ENCODE measurements at places on chromosomes 6 and 20.

DNA sequence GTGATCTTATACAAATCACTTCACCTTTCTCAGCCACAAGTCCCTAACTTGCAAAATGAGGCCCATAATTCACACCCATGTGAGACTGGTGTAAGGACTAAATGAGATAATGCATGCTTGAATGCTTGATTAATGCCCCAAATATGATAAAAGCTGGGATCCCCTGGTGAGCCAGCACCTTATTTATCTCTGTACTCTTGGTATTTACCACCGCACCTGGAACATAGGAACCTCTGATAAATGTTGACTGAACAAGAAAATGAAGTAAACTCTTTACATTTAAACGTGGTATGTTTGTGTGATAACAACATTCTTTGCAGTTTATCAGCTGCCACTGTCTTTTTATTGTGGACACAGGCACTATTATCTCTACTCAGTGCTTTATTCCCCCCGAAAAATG is 2.5 kb upstream of the APOBEC2 start:
- no peak for DNase-seq

- no peak for DNase-seq
Observed at GRCh38 chr6:109743739-109744138, 52.6 kb downstream of the FIG4 start.

GRCh38 chr20:46963758-46964617 is 69.3 kb downstream of the EYA2 start:
- DNase-seq = no peak

- DNase-seq = no peak
Observed at GRCh38 chr6:141370438-141370837, 762.3 kb upstream of the GJE1 start.

DNA sequence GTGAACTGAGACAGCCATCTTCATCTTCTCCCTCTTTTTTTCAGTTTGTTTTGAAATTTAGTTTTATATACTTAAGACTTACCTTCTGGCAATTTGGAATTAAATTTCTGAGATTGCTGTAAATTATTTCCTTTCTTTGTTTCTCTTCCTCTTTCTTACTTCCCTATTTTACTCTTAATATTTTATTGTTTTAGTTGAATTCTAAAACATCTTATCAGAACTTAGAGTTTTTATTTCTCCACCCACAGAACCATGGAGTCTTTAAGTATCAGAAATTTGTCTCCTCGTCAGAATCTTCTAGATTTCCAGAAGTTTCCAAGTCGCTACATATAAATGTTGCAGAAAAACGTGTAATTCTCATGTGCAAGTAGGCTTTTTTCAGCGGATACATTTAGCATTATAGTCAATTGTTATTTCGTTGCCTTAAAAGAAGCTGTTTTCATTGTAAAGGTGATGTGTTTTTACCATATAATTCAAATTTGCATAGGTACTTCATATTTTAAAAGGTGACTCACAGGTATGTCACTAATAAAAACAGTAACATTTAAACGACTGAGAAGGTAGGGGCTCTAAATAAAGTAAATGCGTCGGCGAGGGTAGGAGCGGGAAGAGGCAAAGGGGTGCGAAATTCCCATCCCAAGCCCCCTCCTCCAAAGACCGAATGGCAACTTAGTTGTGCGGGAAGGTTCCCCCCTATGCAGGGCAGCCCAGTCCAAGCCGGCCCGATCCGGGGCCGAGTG is 866 bp upstream of the MYO6 start:
- no peak for DNase-seq

- DNase-seq = no peak
Observed at GRCh38 chr20:13274275-13274861, 53.3 kb downstream of the ISM1 start.

GRCh38 chr20:34190679-34191090 is 50.5 kb upstream of the ASIP start:
- DNase-seq = peak; percentile 22

DNA sequence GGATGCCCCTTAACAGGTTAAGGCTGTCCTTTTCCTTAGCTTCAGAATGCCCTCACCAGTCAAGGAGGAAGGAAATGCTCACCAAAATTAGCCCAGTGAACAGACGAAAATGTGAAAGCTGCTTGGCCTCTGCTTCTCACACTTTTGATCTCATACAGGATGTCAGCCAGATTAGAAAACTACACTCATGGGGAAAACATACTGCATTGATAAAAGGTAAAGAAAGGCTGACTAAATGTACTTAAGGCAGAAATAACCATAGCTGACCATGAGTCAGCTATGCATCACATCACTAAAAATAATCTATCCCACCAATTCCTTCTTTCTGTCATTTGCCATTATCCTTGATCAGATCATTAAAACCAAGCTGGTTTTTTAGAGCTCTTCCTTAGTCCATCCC is 198.4 kb upstream of the TENT5A start:
- DNase-seq = no peak

DNA sequence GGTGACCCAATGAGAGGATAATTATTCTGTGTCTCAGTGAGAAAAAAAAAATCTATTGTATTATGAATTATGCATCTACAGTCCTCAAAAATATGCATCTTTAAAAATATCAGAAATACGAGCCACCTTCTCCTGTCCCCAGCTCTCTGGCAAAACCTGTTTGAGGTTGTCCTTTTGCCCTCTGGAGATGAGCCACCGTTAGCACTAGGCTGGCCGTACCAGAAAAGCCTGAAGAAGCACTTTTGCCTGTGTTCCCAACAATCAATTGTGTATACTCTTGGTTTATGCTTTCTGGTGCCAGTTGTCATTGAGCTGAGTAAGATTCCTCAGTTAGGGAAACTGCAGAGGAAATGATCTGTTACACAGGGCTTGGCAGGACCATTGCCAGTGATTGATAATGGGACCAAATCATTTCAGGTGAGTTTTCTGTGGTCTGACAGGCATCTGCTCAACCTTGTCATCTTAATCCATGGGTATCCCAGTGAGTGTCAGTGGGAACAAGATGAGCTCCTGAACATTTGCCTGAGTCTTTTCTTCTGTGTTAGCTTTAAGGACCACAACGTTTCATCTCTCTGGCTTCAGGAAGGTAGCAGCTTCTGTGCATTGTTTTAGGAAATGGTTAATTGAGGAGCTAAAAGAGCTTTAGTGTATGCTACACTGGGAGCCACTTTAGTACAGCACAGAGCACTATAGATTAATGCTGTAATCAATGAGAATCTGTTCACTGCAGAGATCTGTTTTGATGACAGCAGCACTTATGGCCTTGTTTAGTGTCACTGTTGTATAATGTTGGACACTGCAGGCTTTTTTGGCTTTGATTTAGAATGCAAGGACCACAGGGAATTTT is 330.1 kb downstream of the RIMS1 start:
- no peak for DNase-seq

- DNase-seq = no peak
Observed at GRCh38 chr6:40331545-40331944, 255.6 kb downstream of the LRFN2 start.

- DNase-seq = no peak
Observed at GRCh38 chr6:112946051-112946450, 598.9 kb downstream of the RFPL4B start.

- no peak for DNase-seq
Observed at GRCh38 chr20:23569570-23569969, 1.3 kb upstream of the CST9L start.

- no peak for DNase-seq
Observed at GRCh38 chr6:69593706-69594105, 203.1 kb downstream of the LMBRD1 start.

DNA sequence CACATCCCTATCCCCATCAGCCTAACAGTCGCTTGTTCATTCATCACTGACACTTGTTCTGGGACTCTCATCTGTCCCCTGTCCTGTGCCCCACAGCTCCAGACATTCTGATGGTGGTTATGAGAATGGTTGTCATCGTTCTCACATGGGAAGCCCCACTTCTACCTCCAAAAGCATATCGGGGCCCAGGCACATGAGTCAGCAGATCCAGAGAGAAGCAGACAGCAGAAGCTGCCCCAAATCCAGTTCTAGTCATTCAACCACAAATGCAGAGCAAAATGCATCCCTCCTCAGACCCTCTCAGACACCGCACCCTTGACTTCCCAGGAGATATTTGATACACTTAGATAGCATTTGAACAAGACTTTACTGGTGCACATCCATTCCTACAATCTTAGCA is 106.0 kb downstream of the FOXF2 start:
- no peak for DNase-seq

GRCh38 chr6:125797120-125797885 is 6.5 kb downstream of the NCOA7 start:
- no peak for DNase-seq

GRCh38 chr6:85192186-85192585 is 257.7 kb upstream of the NT5E start:
- no peak for DNase-seq

DNA sequence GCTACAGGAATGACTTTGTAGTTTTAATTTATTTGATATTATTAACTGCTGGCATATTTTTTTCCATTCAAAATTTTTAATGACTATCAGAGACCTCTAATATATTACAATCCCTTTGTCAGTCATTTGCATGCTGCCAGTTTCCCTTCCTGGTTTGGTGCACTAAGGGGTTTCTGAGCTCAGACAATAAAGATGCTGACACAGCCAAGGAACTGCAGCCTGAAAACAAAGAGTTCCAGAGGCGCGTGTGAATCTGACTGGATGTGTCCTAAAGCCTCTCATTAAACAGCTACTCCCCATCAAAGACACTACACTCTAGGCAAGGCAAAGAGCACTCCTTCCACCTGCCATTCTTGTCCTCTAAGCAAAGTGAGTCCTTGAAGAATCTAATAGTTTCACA is 116.8 kb upstream of the DST start:
- no peak for DNase-seq

All from activated T-helper 2 cell treated with anti-CD3 and anti-CD28 coated beads, Interferon-gamma antibody, Interleukin-2, Interleukin-4, amounts not matched to agents 10 μg/mL and 5 μg/mL and 100 μg/mL, durations not matched to agents 14 hours and 24 hours and 36 hours (primary cell).